ENCODE measurements at places on chromosomes 13 and 19.

GRCh38 chr13:113749967-113750366 is 9.1 kb upstream of the TMEM255B start:
- no peak for DNase-seq

- DNase-seq, result no peak
Measured at GRCh38 chr19:6274756-6275155, 5.0 kb downstream of the MLLT1 start.

GRCh38 chr13:73754241-73754640 is 380.0 kb downstream of the KLF12 start:
- DNase-seq, result no peak

DNA sequence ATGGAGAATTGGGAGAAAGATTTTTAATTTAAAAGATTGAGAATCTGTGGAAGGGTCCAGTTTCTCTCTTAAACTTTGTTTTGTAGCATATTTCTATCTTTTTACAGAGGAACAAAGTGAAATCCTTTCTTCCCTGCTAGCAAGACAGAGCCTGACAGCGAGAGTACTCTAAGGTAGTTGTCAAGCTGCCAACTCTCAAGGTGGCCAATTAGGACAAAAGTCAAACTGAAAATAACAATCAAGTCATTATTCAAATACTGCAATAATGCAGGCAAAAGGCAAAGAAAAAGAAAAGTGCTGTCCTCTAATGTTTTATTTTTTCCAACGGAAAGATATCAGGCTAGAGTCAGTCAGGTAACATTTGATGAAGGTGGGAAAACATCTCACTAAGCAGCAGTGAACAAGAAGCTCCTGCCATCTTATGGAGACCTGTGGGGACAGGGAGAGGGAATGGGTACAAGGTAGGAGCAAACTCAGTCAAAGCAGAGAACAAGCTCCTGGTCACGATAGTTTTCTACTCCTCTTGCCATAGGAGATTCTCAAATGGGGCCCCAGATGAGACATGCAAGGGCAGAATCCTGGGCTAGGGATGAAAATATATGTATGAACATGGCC is 801.9 kb upstream of the SLITRK1 start:
- no peak for DNase-seq

- no peak for DNase-seq
Measured at GRCh38 chr19:4386041-4386782, 14.1 kb downstream of the SH3GL1 start.

DNA sequence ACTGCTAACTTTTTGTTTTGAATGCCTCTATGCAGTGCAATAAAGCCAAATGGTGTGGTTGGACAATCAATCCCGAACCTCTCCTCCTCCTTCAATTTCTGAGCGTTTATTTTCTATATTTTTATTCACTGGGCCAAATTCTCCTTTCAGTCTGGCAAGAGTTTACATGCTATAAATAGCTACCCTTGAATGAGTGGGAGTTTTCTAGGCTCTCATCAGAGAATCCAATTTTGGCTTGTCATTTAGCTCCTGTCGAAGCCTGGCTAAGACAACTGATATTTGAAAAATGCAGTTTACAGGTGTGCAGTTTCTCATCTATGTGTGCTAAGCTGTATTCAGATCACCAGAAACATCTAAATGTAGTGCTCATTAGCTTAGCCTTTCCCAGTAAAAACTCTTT is 61.8 kb downstream of the OLFM4 start:
- no peak for DNase-seq

GRCh38 chr19:48619692-48620585 is 633 bp downstream of the SPHK2 start:
- DNase-seq, result no peak

GRCh38 chr19:14795078-14795721 is 16.8 kb upstream of the ADGRE2 start:
- peak; percentile 8 for DNase-seq

DNA sequence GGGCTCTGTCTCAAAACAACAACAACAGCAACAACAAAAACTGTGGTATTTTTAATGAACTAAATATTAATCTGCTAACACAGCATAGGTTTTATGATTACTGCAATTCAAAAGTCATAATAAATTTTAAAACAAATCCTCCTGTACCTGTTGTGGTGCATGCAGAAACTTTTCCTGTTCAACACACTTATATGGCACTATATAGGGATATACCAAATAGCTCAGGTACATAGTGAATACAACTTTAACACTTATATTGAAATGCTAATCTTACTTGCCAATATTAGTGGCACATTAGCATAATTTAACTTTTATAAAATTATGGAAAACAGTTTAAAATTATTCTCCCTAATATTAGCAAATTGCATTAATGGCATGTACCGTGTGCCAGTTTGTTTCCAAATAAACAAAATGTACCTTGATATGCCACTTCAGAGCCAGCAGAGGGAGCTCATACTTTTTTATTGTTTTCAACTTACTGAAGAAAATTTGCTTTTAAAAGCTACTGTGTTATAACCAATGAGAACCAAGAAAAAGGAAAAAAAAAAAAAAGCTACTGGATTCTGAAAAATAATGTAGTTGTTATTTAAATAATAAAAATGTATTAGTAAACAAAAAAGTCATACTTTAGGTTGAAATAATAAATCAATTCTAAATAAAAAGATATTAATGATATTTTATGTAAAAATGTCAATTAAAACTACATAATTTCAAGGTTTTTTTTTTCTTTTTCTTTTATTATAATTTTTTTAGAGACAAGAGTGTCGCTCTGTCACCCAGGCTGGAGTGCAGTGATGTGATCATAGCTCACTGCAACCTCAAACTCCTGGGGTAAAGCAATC is 18.0 kb upstream of the RBM26 start:
- DNase-seq, result peak; percentile 57

- DNase-seq, result peak; percentile 29
Measured at GRCh38 chr13:50627111-50627510, 216.4 kb downstream of the DLEU7 start.

DNA sequence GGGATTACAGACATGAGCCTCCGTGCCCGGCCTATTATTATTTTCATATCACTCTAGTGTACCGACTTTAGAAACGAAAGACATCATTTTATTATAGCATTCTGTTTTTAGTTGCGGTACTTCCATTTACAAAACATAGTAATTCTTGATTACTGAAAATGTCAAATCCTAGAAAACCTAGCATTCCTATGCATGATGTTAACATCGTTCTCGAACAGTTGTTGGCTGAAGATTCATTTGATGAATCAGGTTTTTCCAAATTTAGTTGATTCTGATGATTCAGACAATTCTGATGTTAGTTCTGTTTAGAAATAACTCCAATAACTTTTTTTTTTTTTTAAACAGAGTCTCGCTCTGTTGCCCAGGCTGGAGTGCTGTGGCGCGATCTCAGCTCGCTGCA is 11.5 kb upstream of the MTRF1 start:
- DNase-seq, result no peak

DNA sequence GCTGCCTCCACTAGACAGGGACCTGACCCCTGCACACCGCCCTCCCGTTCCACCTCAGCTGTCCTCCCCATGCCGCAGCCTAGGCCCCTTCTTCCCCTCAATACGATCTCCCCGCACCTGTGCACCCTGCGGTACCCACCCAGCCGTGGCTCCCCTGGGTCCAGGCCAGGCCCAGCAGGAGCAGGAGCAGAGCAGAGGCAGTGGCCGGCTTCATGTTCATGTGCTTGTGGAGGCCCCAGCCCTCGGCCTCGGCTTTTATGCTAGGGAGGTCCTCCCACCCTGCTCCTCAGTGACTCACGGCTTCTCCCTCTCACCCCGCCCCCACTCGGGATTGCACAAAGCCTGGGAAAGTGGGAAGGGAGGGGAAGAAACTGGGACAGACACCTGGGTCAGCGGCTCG is 11.4 kb upstream of the KRTDAP start:
- DNase-seq, result peak; percentile 16

GRCh38 chr13:33235564-33235963 is 50.0 kb downstream of the STARD13 start:
- DNase-seq, result peak; percentile 62

DNA sequence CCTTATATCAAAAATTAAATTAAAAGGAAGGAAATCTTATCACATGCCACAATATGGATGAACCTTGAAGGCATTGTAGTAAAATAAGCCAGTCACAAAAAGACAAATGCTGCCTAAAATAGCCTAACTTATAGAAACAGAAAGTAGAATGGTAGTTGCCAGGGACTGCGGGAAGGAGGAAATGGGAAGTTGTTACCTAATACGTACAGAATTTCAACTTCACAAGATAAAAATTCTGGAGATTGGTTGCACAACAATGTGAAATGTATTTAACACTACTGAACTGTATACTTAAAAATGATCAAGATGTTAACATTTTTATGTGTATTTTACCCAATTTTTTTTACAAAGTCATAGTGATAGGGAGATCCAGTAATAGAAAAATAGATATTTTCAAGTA is 10.2 kb upstream of the N4BP2L2 start:
- DNase-seq, result peak; percentile 16

DNA sequence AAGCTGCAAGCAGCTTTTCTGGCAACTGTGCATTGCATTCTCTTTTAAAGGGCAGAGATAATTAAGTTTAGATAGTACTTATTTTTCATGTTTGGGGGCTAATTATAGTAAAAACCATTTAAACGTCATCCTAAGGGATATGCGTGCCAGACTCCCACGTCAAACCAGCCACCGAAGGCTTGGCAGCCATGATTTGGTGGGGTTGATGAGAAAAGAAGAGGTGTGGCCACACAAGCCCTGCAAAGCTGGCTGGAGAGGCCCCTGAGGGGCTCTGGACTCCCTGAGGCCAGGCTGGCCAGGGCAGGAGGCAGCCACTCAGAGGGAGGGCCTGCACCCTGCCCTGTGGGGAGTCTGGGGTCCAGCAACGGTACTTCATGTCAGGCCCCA is 17.5 kb downstream of the PEPD start:
- no peak for DNase-seq

GRCh38 chr19:8069096-8069973 is 16.8 kb downstream of the CCL25 start:
- no peak for DNase-seq

DNA sequence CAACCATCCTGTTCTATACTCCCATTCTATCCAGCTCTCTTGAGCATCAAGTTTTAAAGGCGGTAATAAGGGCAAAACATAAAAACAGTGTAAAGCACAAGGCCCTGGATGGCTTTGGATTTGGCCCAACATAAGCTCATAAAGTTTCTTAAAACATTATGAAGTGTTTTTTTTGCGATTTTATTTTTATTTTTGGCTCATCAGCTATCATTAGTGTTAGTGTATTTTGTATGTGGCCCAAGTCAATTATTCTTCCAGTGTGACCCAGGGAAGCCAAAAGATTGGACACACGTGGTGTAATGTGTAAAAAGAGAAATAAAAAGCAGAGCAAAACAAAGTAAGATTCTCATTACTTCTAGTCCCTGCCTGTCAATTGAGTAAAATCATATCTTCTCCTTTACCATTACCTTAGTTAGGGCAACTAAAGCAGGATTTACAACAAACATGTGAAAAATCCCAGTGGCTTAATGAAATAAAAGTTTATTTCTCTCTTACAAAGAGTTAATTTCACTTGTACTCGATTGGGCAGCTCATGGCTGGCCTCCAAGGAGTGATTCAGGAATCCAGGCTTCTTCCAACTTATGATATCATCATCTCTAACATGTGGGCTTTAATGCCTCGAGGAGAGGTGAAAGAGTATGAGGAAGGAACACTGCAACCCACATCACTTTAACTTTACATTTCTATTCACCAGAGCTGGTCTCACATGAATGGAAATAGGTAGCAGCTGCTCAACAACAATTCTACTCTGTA is 725.2 kb upstream of the SLITRK1 start:
- DNase-seq, result peak; percentile 84

DNA sequence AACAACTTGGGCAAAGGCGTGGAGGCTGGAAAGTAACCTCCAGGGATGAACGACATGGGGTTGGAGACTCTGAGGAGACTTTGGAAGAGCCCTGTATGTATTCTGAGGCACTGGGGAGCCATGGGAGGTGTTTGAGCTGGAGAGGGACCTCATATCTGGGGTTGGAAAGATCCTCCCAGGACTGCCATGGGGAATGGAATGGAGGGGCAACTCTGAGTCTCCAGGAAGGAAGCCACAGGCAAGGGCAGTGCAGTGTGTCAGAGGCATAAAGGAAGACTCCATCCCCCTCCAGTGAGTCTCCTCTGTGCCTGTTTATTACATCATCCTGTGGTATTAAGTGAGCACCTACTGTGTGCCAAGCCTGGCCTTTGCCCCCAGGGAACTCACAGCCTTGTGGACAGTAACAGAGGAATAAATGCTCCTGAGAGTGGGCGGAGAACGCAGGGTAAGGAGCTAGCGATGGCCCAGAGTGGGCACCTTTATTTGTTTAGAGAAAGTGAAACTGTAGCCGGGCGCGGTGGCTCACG is 7.7 kb downstream of the PEAK3 start:
- DNase-seq, result no peak

DNA sequence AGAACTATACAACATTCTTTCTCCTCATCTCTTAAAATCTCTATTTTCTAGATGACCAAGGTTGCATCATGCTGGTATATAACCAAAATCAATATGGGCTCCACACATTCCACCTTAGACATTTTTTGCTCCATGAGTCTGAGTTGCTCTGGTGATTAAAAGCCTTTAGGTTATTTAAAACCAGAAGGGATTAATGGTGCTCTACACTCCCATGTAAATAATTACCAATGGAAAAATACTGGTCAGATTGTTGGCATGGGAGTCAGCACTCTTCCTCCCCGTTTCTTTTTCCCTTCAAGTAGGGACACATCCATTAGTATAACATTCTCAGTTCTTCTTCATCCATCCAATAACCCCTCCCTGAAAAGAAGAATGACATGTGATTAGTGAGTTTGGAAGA is 747.7 kb downstream of the PCDH17 start:
- no peak for DNase-seq

GRCh38 chr19:5048727-5049553 is 80.0 kb downstream of the KDM4B start:
- peak; percentile 77 for DNase-seq

GRCh38 chr19:3249408-3249807 is 24.9 kb downstream of the CELF5 start:
- DNase-seq, result no peak

GRCh38 chr13:21744149-21744548 is 73.3 kb downstream of the FGF9 start:
- no peak for DNase-seq

DNA sequence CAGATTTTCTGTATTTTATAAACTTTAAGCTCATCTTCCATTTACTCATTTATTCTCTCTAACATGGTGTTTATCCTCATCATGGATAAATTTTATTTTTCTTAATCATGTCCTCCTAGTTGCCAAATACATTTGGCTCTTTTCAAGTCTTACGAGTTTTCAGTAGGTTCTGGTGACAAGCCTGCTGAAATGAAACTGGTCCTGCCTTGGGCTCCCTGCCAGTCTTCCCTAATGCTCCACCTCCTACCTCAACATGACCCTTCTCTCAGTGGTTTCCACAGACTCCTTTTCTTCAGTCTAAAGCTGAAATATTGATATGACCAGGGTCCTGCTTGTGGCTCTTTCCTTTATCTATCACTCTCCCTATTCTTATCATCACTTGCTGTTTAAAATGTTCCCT is 81.2 kb downstream of the TRPC4 start:
- DNase-seq, result no peak
